Cortex of kidney (tissue), 1 donor: ENCODE measurements at places on chromosomes 4 and X.

GRCh38 chrX:155745792-155746191 lies 133.0 kb upstream of the TMLHE start:
- DNase-seq: no peak

DNA sequence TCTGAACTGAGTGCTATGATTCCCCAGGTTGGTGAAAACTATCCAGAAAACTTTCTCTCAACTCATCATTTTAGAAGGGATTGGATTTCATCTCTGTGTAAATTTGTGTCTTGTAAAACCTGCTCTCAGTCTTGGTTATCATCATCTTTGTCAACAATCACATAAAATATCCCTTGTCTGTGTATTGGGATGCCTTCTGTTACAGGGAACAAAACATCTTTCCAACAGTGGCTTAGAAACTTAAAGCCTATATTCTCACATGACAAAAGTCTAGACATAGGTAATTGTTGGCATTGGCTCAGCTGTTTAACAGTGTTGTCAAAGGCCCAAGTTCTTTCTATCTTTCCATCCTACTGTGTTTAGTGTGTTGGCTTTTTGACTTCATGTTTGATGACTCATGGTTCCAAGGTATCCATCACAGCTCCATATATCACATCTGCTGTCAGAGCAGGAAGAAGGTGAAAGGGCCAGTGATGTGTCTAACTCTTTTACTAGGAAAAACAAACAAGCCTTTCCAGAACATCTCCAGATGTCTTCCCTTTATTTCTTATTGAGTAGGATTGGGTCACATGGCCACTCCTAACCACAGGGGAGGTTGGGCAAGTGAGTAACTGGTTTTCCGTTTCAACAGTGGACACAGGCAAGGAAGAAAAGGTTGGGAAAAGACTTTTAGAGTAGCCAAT lies 65.0 kb downstream of the PHEX start:
- no peak for DNase-seq

DNA sequence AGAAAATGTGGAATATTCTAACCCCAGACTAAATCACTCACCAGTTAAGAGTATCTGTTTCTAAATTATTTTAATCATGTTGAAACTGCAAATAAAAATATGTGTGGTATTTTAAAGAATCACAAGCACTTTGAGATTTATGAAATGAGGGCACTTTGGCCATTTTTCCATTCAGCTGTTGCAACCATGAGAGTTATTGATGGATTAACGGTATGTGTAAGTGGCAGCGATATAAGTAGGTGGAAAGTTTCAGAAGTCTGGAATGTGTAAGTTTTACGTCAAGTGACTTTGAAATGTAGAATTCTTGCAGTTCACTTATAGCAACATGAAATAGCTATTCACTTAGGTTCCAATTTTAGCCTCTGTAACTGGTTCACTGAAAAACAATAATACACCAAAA lies 905.1 kb upstream of the SLIT2 start:
- no peak for DNase-seq

GRCh38 chr4:42676066-42676951 lies 19.4 kb upstream of the ATP8A1 start:
- no peak for DNase-seq

GRCh38 chrX:41779030-41779564 lies 55.1 kb downstream of the GPR82 start:
- no peak for DNase-seq
